ENCODE measurements at places on chromosomes 11 and 22.

- peak; percentile 70 for DNase-seq
Observed at GRCh38 chr11:132312701-132313111, 942.3 kb downstream of the NTM start.

DNA sequence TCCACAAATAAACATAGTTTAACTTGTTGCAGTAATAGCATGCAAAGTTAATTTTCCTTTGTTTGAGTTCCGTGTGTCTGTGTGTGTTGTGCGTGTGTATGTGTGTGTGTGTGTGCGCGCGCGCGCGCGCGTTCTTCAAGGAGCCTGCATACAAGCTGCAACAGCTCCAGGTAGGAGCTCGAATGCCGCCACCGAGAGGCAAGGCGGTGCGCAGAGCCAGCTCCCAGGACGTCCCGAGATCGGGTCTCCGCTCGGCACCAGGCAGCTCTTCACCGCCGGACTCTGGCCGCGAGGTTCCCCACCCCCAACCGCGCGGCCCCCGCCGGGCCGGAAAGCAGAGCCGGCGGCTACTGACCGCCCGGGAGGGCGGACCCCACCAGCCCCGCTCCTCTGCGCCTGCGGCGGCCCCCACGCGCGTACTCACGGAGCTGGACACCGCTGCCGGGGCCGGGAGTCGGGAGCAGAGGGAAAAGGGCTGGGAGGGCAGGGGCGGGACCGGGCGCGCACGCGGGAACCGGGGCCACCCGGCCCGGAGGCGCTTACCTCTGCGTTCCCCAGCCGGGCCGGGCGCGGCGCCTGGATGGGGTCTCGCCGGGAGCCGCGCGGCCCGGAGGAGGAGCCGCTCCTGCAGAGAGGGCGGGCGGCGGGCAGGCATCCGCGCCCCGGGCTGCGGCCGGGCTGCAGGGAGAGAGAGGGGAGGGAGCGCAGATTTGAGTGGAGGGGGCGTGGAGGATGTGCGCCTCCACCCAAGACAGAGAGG is 40.4 kb upstream of the AKIP1 start:
- peak; percentile 88 for DNase-seq

GRCh38 chr11:28537822-28538221 is 429.6 kb downstream of the METTL15 start:
- no peak for DNase-seq

DNA sequence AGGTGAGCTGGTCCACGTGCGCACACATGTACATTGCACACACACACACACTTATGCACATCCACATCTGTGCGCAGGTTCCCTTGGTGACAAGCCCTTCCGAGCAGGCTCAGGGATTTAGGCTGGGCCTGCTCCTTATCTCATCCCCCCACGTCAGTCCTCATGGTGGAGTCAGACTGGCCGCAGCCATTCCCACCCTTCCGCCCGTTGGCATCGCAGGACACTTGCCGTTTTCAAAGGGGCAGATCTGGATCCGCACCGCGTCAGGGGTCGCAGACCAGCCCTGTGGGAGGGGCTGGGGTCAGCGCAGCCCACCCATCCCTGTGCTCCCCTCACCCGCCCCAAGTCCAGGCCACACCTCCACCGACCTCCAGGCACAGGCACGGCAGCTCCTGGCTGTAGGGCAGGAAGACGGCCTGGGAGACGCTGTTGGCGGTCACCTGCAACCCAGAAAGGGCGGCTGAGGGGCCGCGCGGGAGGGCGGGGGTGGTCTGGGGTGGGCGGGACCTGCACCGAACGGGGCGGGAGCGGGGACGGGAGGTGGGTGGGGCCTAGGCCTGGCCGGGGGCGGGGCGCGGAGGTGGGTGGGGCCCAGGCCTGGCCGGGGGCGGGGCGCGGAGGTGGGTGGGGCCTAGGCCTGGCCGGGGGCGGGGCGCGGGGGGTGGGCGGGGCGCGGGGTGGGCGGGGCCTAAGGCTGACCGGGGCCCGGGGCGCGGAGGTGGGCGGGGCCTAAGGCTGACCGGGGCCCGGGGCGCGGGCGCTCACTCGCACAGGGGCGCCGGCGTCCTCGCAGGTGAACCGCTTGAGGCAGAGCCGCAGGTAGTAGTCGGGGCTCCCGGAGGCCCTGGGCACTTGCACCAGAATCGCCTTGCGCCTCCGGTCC is 13.3 kb downstream of the IL17REL start:
- DNase-seq, result peak; percentile 43

- no peak for DNase-seq
Observed at GRCh38 chr22:47377926-47378560, 615.6 kb downstream of the TBC1D22A start.

- DNase-seq, result no peak
Observed at GRCh38 chr22:39188809-39189208, 36.3 kb upstream of the CBX7 start.

- no peak for DNase-seq
Observed at GRCh38 chr11:92960886-92961285, 8.6 kb upstream of the MTNR1B start.

- DNase-seq, result no peak
Observed at GRCh38 chr11:37830529-37830928, 1232.5 kb upstream of the RAG2 start.

DNA sequence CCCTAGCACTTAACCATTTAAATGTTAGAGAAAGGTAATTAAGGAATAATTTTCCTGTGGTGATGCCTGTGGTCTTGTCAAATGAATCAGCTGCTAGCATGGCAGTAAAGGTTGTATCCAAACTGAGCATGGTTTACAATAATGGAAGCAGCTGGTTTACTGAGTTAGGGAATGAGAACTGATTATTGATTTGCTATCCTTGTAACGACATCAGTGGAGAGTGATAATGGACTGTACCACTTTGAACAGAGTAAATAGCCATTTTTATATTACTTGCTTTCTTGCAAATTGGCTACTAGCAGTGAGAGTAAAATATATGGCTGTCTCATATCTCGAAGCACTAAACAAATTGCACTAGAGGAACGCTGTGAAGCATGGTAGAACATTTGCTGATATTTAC is 589.0 kb upstream of the ANO5 start:
- DNase-seq, result no peak

GRCh38 chr11:29518389-29519174 is 498.2 kb downstream of the KCNA4 start:
- no peak for DNase-seq

Measured in D341Med (cell line).